ENCODE measurements at places on chromosomes 2 and 18. TPM values are rescaled to one million over a fixed set of nuclear protein-coding genes. Genes with fewer than 3 reads are reported as not detected.

Gene ST8SIA5
- not detected for total RNA-seq

Gene NDUFAF7
- 22.9 TPM for total RNA-seq

- no peak overlapping the region for H3K27ac ChIP-seq
- no peak for DNase-seq
- peaks cover 34% of the 10 kb centered on the region for H3K27me3 ChIP-seq
- H3K4me1 ChIP-seq: no peaks in the 10 kb centered on the region
- no peak overlapping the region for H3K4me3 ChIP-seq
- H3K36me3 ChIP-seq: no peaks in the 10 kb centered on the region
Observed at GRCh38 chr2:238843476-238843875, 4.4 kb upstream of the TWIST2 start.

DNA sequence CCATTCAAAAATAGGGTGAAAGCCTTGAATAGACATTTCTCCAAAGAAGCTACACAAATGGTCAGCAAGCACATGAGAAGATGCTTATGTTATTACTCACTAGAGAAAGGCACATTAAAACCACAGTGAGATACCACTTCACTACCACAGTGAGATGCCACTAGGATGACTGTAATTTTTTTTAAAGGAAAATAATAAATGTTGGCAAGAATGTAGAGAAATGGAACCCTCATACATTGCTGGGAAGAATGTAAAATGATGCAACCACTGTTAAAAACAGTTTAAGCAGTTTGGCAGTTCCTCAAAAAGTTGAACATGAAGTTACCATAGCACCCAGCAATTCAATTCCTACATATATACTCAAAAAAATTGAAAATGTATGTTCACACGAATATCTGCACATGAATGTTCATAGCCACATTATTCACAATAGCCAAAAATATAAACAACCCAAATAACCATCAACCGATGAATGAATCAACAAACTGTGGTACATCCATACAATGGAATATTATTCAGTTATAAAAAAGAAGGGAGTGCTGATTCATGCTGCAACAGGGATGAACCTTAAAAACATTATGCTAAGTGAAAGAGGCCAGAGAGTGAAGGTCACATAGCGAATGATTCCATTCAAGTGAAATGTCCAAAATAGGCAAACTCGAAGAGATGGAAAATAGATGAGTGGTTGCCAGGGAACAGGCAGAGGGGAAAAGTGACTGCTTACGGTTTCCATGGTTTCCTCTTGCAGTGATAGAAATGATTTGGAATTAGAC lies 156.2 kb upstream of the NDUFV2 start:
- no peaks in the 10 kb centered on the region for H3K36me3 ChIP-seq
- peaks cover 2% of the 10 kb centered on the region for H3K4me1 ChIP-seq
- DNase-seq: no peak
- H3K27ac ChIP-seq: no peak overlapping the region
- H3K27me3 ChIP-seq: peaks cover 2% of the 10 kb centered on the region

Gene DNAJC10
- total RNA-seq: 41.7 TPM

GRCh38 chr2:71453404-71454220 lies at the start of gene DYSF:
TSS of gene DYSF (plus strand) at chr2:71453561.
- peaks cover 9% of the 10 kb centered on the region for H3K4me1 ChIP-seq
- peak; percentile 26 for DNase-seq
- H3K27me3 ChIP-seq: peaks cover 30% of the 10 kb centered on the region
- H3K36me3 ChIP-seq: no peaks in the 10 kb centered on the region
- no peak within 1 kb of the TSS for H3K27ac ChIP-seq

Gene MROH2A
- total RNA-seq: not detected

GRCh38 chr2:150133623-150134022 lies 353.8 kb downstream of the RND3 start:
- H3K27me3 ChIP-seq: peaks cover 2% of the 10 kb centered on the region
- H3K36me3 ChIP-seq: no peaks in the 10 kb centered on the region
- H3K4me1 ChIP-seq: no peaks in the 10 kb centered on the region
- no peak overlapping the region for H3K27ac ChIP-seq
- H3K4me3 ChIP-seq: no peak overlapping the region
- DNase-seq: peak; percentile 19

GRCh38 chr2:217195658-217196446 lies 336.0 kb upstream of the TNP1 start:
- DNase-seq: no peak
- no peak overlapping the region for H3K27ac ChIP-seq
- no peaks in the 10 kb centered on the region for H3K4me1 ChIP-seq
- H3K4me3 ChIP-seq: no peak overlapping the region

DNA sequence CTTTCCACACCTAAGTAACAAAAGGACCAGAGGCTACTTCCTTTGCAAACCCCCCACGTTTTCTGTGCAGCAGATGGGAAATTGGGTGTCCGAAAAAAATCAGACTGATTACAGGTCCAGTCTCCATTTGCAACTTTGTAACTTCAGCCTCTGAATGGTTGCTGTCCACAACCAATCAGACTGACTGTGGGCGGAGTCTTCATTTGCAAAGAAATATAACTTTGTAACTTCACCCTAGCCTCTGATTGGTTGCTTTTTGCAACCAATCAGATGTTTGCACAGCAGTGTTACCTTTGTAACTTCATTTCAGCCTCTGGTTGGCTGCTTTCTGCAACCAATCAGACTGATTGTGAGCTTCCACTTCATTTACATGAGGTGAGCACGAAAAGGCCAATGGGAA lies 27.8 kb upstream of the CACNB4 start:
- no peak overlapping the region for H3K27ac ChIP-seq
- no peaks in the 10 kb centered on the region for H3K4me1 ChIP-seq
- H3K27me3 ChIP-seq: no peaks in the 10 kb centered on the region

DNA sequence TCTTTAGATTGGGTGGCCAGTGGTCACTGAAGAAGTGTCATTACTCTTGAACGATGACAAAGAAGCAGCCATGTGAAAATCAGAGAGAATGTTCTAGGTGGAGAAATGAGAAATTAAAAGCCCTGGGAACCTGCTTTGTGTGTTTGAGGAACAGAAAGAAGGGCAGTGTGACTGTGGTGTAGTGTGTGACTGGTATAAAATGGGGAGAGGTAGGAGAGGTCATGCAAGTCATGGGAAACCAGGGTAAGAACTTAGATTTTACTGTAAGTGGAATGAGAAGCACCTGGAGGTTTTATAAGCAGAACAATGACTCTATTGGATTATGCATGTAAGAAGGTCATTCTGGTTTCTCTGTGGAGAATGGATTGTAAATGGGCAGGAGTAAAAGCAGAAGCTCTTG lies 12.2 kb downstream of the ICOS start:
- peak overlapping the region; percentile 73 for H3K4me3 ChIP-seq
- H3K27ac ChIP-seq: peak overlapping the region; percentile 91
- peaks cover 92% of the 10 kb centered on the region for H3K4me1 ChIP-seq
- no peaks in the 10 kb centered on the region for H3K27me3 ChIP-seq
- no peak for DNase-seq
- peaks cover 83% of the 10 kb centered on the region for H3K36me3 ChIP-seq
